Activated T-cell treated with anti-CD3 and anti-CD28 coated beads, Interleukin-2, amount 50 U/mL, for 72 hours (primary cell): ENCODE measurements at places on chromosomes 13 and 19.

DNA sequence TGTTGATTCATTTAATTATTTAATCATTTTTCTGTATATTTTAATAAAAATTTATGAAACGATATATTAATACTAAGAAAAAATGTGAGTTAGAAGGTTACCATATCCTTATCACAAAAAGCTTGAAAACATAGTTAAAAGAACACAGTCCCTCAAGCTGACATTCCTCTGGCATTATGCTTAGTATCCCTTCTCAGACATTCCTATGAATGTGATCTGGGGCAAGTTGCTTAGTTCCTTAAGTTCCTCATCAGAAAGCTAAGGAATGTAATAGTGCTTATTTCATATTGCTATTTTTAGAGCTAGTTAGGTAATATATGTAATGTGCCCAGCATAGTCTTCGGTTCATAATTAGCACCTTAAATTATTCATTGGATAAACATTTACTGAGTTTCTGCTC, 122.8 kb downstream of the MTUS2 start:
- no peak for DNase-seq

DNA sequence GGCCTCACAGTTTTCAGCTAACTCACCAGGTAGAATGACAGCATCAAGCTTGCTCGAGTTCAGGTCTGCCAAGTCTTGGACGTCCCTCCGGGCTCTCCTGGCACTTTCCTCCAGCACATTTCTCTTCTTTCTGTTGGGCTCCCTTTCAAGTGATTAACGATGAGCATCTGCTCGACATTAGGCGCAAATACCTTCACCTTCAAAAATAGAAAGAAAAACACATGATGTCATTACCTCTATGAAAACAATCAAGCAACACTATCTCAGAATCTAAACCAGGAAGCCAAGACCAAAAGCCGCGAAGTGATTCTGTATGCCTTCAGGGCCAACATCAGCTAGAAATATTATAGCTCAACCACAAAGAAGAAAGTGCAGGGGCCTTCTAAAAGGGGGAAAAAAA, 15.4 kb upstream of the CLN5 start:
- no peak for DNase-seq

GRCh38 chr19:30593356-30593755, 221.2 kb downstream of the ZNF536 start:
- no peak for DNase-seq

DNA sequence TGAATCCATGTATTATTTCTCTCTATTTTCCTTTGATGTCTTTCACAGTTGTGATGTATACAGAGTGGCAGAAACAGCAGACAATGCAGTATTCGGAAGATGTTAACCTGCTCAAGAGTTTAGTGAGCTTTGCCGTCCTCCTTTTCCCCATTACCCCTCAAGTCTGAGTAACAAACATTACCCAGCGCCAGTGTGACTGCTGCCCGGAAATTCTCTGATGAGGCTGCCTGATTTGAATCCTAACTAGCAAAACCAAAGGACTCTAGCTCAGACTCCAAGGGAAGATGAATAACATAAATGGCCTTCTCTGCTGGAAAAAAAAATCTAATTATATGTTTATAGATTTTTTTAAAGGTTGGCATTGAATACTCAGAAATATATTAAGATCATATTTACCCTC, 247.3 kb upstream of the SOX21 start:
- DNase-seq: no peak
